ENCODE measurements at places on chromosomes 4 and X. TPM values are rescaled to one million over a fixed set of nuclear protein-coding genes. Genes with fewer than 3 reads are reported as not detected.
A peak's percentile ranks its signal among the peaks of the same experiment; 100 is the strongest.

- DNase-seq = no peak
These were observed 30.9 kb downstream of the PTCHD1 start for GRCh38 chrX:23365541-23365940.

DNA sequence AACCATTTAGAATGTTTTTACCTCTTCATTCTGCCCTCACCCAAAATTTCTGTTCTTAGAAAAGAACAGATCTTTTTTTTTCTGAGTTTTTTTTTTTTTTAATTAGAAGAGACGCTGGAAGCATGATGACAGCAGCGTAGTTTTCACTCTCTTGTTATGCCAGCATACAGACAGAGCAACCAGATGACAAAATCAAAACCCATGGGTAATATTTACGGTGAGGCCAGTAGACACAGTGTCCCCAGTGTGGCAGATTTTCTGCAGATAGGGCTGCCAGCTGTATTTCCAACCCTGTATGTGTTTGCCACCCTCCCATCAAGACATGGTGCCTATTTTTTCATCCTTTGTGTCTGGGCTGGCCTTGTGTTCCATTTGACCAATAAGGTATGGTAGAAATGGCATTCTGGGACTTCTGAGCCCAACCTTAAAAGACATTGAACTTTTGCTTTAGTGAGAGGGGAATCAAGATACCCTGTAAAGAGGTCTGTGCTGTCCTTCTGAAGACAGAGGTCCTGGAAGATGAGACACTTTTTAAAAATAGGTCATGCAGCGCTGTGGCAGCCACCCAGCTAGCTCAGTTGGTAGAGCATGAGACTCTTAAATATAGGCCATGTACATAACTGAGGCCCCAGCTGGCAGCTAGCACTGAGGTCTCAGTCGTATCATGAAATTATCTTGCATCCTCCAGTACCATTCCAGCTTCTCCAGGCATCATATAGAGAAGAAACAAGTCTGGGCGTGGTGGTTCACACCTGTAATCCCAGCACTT lies 6.7 kb upstream of the ZNF41 start:
- DNase-seq = no peak

- no peak for DNase-seq
These were observed 81.6 kb downstream of the RBPJ start for GRCh38 chr4:26402458-26402857.

DNA sequence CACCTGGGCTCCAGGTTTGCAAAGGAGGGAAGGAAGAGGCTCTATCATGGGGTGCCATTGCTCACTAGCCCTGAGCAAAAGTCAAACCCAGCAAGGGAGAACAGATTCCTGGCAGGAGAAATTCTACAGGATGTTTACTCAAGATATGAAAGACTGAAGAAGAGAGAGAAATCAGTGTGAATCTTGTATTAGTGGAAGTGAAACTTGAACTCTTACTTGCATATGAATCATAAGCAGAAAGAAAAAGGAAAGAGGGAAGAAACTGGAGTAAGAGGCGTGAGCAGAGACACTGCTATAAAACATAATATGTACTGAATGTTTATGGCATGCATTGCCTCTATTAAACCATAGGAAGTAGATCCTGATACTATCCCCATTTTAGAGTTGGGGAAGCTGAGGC lies 60.9 kb downstream of the C4orf46 start:
- no peak for DNase-seq

DNA sequence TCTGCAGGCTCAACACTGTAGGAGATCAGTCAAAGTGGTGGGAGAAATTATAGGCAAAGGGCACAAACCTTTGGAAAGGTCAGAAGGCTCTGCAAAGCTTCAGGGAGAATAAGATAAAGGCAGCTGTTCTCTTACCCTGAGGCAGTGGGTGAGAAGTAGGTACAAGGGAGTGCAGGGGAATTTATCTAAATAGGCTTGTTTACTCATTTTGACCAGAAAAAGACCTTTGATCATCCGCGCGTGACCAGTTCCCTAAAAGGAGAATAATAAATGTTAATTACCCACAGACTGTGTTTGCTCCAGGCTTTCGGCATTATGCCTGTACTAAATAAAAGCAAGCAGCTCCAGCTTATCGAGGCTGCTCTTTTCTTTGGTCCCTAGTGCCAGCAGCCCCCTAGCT lies 9.3 kb downstream of the FGFBP2 start:
- no peak for DNase-seq

DNA sequence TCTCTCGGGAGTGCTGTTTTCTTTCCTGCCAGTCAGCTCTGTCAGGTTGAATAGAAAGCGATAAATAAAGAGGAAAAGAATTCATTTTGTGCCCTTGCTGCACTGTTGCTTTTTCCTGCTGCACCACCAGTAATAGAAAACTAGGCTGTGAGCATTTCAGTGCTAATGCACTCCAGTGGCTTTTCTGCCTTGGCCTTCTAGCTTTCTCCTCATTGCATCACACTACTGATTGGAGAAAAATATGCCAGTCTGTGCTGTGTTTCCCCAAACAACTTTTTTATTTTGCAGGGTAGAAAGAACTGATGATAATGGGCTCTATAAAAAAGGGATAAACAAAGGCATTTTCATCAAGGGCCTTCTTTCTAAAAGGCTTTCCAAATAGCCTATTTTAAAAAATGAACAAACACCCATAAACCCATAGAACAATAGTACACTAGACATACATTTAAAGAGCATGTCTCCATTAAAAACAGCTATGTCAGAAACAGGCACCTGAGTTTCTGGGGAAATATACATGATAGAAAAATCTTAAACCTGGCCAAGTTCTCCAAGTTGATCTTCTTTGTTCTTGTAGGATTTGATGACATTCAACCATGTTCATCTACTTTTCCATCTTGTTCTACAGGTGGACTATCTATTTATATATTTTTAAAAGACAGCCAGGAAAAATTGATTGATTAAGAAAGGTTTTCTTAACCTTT lies 86.3 kb downstream of the GPRIN3 start:
- no peak for DNase-seq

GRCh38 chrX:123753656-123754350 lies 21.0 kb upstream of the THOC2 start:
- no peak for DNase-seq

- no peak for DNase-seq
These were observed 30.5 kb upstream of the PRKX start for GRCh38 chrX:3743801-3744439.

GRCh38 chrX:38312436-38312835 lies 14.9 kb downstream of the RPGR start:
- DNase-seq = peak; percentile 79

- no peak for DNase-seq
These were observed 4.2 kb upstream of the DUSP9 start for GRCh38 chrX:153642655-153643430.

- no peak for DNase-seq
These were observed 81.1 kb downstream of the ATP11C start for GRCh38 chrX:139851730-139852129.

- no peak for DNase-seq
These were observed 177.3 kb upstream of the DKK2 start for GRCh38 chr4:107213410-107213809.

Gene NXT2
- 8.2 TPM for total RNA-seq

Gene ZCCHC12
- under 0.01 TPM for total RNA-seq

Gene XK
- total RNA-seq = under 0.01 TPM

Gene CXCL1
- 5.6 TPM for total RNA-seq

Gene SPP1
- total RNA-seq = not detected
